Activated CD4-positive, alpha-beta T cell treated with anti-CD3 and anti-CD28 coated beads, Interleukin-2, amount 10 ng/mL, durations not matched to agents 24 days and 14 days (primary cell): ENCODE measurements at places on chromosomes 5 and 9. TPM values are rescaled to one million over a fixed set of nuclear protein-coding genes. Genes with fewer than 3 reads are reported as not detected.

Gene PLAA
- 45.7 and 47.0 TPM in 2 replicates for total RNA-seq

- no peaks in the 10 kb centered on the region for H3K36me3 ChIP-seq
- no peaks in the 10 kb centered on the region for H3K27me3 ChIP-seq
- H3K27ac ChIP-seq = no peak overlapping the region
Measured at GRCh38 chr5:4995014-4995413, 145.1 kb upstream of the ADAMTS16 start.

- no peak overlapping the region for H3K27ac ChIP-seq
- H3K27me3 ChIP-seq = peaks cover 70% of the 10 kb centered on the region
- H3K4me1 ChIP-seq = peaks cover 14% of the 10 kb centered on the region
- H3K4me3 ChIP-seq = peak overlapping the region; percentile 77
Measured at GRCh38 chr5:115170929-115171510, 1.3 kb upstream of the TRIM36 start.

Gene FOXI1
- 0.09 TPM in 1 of 2 replicates, not detected in the other for total RNA-seq

Gene TRAF1
- 164 and 166 TPM in 2 replicates for total RNA-seq

DNA sequence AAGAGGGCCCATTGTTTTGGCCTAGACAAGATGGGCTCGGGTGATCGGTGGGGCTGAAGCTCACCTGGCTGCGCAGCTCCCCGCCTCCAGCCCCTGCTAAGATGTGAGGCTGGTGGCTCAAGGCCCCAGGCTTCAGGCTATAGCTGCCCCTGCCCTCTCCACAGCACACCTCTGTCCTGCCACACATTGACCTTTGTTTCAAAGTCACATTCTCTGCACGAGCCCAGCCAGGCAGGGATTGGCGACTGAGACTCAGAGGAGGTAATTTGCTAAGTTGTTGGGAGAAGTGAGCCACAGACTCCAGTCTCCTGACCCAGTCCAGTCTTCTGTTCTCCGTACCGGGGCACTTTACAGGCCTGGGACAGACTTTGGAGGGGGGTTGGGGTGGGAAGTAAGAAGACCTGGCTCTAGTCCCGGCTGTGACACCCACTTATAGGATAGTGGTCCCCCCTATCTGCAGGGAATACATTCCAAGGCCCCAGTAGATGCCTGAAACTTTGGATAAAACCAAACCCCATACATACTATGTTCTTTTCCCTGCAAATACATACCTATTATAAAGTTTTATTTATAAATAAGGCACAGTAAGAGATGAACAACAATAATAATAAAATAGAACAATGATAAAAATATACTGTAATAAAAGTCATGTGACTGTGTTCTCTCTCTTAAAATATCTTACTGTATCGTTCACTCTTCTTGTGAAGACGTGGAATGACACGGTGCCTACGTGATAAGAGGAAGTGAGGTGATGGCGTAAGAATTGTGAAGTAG is 13.3 kb downstream of the PDGFRB start:
- no peak overlapping the region for H3K4me3 ChIP-seq
- no peaks in the 10 kb centered on the region for H3K36me3 ChIP-seq
- no peak overlapping the region for H3K27ac ChIP-seq
- H3K4me1 ChIP-seq = peaks cover 12% of the 10 kb centered on the region
- H3K27me3 ChIP-seq = no peaks in the 10 kb centered on the region

- DNase-seq = no peak
- peak overlapping the region; percentile 86 for H3K27ac ChIP-seq
- peaks cover 55% of the 10 kb centered on the region for H3K4me1 ChIP-seq
- peaks cover 8% of the 10 kb centered on the region for H3K36me3 ChIP-seq
- no peaks in the 10 kb centered on the region for H3K27me3 ChIP-seq
Measured at GRCh38 chr5:1789834-1790471, 9.7 kb downstream of the MRPL36 start.

DNA sequence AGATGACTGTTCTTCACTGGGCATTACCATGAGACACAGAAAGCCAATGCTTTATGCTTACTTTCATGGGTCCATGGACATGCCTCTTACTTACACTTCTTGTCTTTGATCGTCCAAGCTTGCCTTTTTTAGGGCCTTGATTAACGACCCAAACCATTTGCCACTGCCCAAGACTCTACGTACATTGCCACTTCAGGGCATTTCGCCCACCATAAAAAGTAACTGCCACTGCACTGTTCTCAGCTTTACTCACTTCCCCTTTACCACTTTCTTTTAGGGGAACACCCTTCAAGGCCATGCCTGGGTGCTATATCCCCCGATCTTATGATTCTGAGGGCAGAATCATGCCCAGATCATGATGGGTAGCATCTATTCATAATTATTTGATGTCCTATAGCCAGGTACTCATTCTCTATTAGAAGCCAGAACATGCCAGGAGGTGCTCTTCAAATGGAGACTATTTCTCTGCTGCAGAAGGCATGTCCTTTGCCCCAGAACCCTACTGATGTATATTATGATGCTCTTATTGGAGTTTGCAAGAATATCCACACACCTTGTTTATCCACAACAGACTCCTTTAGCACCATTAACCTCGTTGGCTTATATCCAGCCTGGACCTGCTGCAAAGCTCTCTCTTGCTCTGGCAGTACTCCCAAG is 64.1 kb upstream of the RAD23B start:
- no peaks in the 10 kb centered on the region for H3K36me3 ChIP-seq
- no peak for DNase-seq
- peaks cover 2% of the 10 kb centered on the region for H3K4me1 ChIP-seq

- H3K4me1 ChIP-seq = peaks cover 51% of the 10 kb centered on the region
- H3K4me3 ChIP-seq = no peak overlapping the region
- no peak overlapping the region for H3K27ac ChIP-seq
Measured at GRCh38 chr9:20599195-20599594, 23.1 kb downstream of the MLLT3 start.

DNA sequence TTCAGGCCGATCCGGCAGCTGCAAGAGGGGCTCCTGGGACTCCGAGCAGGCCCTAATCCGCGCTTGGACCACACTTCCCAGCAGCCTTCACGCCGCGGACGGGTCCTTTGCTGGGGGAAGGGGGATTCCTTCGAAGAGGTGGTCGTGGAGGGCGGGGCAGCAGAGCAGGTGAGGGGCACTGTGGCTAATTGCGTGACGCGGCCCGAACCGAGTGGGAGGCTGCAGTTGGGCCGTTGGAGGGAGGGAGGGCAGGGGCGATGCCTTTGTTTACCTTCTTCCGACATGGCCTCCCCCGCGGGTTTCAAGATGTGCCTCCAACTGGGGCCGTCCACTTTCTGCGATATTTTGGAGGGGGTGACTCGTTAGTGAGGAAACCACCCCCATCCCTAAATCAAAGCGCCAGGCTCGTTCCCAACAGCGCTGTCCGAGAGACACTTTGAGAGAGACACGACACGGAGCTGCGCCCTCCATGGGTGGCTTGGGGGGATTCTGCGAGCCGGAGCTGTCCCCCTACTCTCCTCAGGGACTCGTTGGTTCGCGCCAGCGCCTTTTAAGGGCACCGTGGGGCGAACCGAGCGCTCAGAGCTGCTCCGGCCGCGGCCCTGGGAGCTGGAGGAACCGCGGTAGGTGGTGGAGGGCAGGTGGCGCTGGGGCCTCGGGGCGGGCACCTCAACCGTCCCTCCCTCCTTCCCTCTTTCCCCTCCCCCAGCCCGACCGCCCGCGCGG is at the start of gene FAM53C:
FAM53C (plus strand) TSS at position 582 of the 726 bp plus-strand sequence. CDS start 3,070 bp downstream, outside the sequence.
- peaks cover 16% of the 10 kb centered on the region for H3K36me3 ChIP-seq
- no peaks in the 10 kb centered on the region for H3K27me3 ChIP-seq
- H3K27ac ChIP-seq = peak within 1 kb of the TSS; percentile 98
- peaks cover 40% of the 10 kb centered on the region for H3K4me1 ChIP-seq
- H3K4me3 ChIP-seq = peak within 1 kb of the TSS; percentile 80

Gene ANKRD31
- total RNA-seq = 0.33 and 0.47 TPM in 2 replicates

DNA sequence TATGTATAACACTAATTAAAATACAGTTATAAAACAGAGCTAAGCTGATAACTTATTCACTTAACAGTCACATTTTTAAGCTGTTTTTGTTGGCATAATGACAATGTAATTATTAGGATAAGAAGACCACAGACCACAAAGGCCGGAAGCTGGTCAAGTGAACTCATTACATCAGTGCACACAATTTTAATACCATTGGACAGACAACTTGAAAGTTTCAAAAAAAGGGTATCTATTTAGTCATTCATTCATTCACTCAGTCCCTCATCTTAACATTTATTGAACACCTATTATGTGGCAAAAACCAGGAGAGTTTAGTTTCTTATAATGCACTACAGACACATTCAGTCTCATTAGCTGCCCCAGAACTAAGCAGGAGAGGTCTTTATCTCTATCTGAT is 11.6 kb downstream of the ERP44 start:
- DNase-seq = no peak
- H3K27ac ChIP-seq = peak overlapping the region; percentile 17
- H3K27me3 ChIP-seq = no peaks in the 10 kb centered on the region
- peaks cover 49% of the 10 kb centered on the region for H3K4me1 ChIP-seq
- peaks cover 2% of the 10 kb centered on the region for H3K36me3 ChIP-seq

Gene SLC36A1
- 7.2 and 7.8 TPM in 2 replicates for total RNA-seq

- peak overlapping the region; percentile 62 for H3K27ac ChIP-seq
- peaks cover 3% of the 10 kb centered on the region for H3K36me3 ChIP-seq
- no peak for DNase-seq
- peaks cover 52% of the 10 kb centered on the region for H3K27me3 ChIP-seq
- H3K4me1 ChIP-seq = peaks cover 55% of the 10 kb centered on the region
Measured at GRCh38 chr5:181166812-181167733, 19.7 kb downstream of the OR2V2 start.

Gene PCDHGA3
- 0.14 and 0.19 TPM in 2 replicates for total RNA-seq

DNA sequence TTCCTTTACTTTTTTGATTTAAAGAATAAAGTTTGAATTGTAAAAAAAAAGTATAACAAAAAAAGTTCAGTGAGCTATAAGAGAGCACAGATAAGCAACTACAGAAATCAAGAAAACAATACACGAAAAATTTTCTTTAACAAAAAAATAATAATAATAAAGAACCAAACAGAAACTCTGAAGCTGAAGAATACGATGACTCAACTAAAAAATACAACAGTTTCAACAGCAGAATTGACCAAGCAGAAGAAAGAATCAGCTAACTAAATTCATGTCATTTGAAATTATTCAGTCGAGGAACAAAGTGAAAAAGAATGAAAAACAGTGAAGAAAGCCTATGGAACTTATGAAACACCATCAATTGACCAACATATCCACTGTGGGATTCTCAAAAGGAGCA is 177.7 kb downstream of the NDUFS4 start:
- DNase-seq = no peak
- H3K27ac ChIP-seq = no peak overlapping the region
- H3K4me1 ChIP-seq = no peaks in the 10 kb centered on the region
- H3K4me3 ChIP-seq = no peak overlapping the region

Gene CER1
- total RNA-seq = not detected in 2 replicates

DNA sequence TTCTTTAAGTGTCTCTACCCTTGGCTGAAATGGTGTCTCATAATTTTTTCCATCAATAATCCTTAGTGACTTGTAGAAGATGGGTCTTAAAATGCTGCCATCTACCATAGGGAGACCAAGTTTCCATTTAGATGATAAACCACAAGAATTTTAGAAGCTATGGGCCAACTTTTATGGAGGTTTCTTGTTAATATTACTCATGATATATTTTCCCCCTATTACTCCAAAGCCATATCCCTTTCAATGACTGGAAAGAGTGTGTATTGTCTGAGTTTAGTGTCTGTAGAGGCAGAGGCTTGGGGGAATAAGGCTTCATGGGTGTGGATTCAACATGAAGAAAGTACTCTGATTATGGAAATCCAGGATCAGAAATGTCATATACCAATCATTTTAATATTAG is 507.3 kb upstream of the TNC start:
- H3K4me3 ChIP-seq = no peak overlapping the region
- no peaks in the 10 kb centered on the region for H3K27me3 ChIP-seq
- H3K27ac ChIP-seq = no peak overlapping the region

DNA sequence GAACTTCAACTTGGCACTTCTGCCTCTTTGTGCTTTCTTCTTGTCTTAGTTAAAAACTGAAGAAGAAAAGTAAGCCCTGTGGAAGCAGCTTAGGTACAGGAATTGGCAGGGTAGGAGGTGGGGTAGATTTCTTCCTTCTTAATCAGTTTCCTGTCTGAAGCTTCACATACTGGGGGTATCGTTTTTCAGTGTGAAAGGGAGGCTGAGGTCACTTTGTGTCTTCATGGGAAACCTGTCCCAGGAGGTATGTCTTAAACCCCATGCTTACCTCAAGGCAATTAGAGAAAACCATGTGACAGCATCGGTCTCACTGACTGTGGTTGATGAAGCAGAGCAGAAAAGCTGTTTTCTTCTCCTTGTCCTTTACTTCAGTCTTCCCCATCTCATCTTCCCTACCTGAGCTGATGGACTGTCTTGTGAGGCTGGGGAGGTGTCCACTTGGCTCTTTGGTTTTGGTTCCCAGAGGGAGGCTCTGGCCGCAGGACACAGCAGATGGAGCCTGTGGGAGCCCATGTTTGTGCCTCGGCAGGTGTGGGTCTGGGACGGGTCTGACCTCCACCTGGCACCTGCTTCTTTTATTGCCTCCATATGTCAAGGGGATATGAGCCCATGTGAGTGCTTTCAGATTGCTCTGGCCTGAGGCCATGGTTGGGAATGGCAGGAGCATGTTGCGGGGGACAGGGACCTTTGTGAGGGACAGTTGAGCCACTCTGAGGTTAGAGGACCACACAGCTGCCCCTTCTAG is 47.0 kb downstream of the SH3GL2 start:
- no peaks in the 10 kb centered on the region for H3K36me3 ChIP-seq
- H3K27me3 ChIP-seq = no peaks in the 10 kb centered on the region
- DNase-seq = no peak
- H3K4me3 ChIP-seq = no peak overlapping the region
- no peaks in the 10 kb centered on the region for H3K4me1 ChIP-seq
- H3K27ac ChIP-seq = no peak overlapping the region

Gene PHYHD1
- total RNA-seq = 0.45 and 0.47 TPM in 2 replicates

- DNase-seq = peak; percentile 81
- peaks cover 57% of the 10 kb centered on the region for H3K4me1 ChIP-seq
- peak overlapping the region; percentile 96 for H3K4me3 ChIP-seq
- peak overlapping the region; percentile 96 for H3K27ac ChIP-seq
Measured at GRCh38 chr5:154756868-154757813, 2.0 kb downstream of the LARP1 start.

GRCh38 chr5:120014535-120014934 is 385.2 kb downstream of the FAM170A start:
- H3K4me1 ChIP-seq = no peaks in the 10 kb centered on the region
- DNase-seq = no peak
- H3K27ac ChIP-seq = no peak overlapping the region

DNA sequence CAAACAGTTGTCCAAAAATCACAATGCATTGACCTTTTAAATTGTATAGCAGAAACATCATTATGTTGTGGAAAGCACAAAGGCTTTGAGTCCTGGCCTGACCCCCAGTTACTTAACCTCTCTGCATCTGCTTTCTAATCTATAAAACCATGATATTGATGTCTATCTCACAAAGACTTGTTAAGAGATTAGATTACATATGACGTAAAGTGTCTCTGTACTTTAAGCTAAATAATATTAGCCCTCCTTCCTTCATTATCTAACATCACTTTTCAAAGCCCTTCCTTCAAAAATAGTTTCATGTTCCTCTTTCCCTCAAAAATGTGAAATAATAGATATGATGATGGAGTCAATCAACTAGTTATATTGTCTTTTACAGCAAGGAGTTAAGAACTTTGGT is 3.4 kb downstream of the ADAMTS6 start:
- DNase-seq = no peak
- no peaks in the 10 kb centered on the region for H3K36me3 ChIP-seq
- H3K4me3 ChIP-seq = no peak overlapping the region
- H3K27ac ChIP-seq = no peak overlapping the region
- H3K27me3 ChIP-seq = peaks cover 9% of the 10 kb centered on the region

GRCh38 chr9:19493174-19493811 is 84.5 kb downstream of the ACER2 start:
- no peak overlapping the region for H3K27ac ChIP-seq
- H3K4me1 ChIP-seq = peaks cover 10% of the 10 kb centered on the region
- DNase-seq = peak; percentile 84
- H3K4me3 ChIP-seq = peak overlapping the region; percentile 9

- no peak overlapping the region for H3K4me3 ChIP-seq
- no peaks in the 10 kb centered on the region for H3K4me1 ChIP-seq
- H3K36me3 ChIP-seq = no peaks in the 10 kb centered on the region
- no peak overlapping the region for H3K27ac ChIP-seq
- no peak for DNase-seq
- H3K27me3 ChIP-seq = peaks cover 32% of the 10 kb centered on the region
Measured at GRCh38 chr5:113242481-113243348, 192.1 kb downstream of the TSSK1B start.

Gene RNF180
- not detected in 2 replicates for total RNA-seq
